NCI-H510A treated with DMSO at 0.1 percent for 48 hours (cell line): ENCODE measurements at places on chromosomes 7 and 10.

GRCh38 chr10:7248148-7248547 is 162.7 kb downstream of the SFMBT2 start:
- no peak for DNase-seq

GRCh38 chr10:106958589-106959361 is 205.7 kb downstream of the SORCS1 start:
- no peak for DNase-seq

DNA sequence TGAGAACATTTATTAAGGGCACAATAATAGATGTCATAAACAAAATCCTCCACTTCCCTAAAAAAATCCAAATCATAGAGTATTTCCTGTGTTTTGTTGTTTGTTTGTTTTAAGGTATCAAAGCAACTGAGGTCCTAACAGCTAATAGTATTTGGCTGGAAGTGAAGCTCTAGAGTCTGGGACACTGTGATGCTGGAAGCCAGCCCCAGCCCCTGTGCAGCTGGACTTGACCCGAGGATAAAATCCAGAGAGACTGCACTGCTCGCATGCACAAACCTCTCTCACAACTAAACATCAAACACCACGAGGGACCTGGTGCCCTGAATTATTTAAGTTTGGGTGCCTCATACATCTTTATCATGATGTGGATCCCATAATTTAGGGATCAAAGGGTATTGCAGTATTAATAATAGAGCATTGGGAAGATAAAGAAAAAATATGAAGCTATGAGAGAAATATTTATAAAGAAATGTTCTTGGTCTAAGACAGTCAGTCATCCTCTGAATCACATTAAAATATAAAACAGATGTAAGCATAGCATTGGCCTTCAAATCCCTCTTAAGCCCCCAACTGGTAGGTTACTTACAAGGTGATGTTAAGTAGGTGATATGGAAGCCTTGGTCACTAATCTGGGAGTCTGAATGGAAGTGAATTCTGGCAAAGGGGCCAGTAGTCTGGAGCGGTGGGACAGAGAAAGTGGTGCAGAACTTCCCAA is 44.4 kb downstream of the CUBN start:
- no peak for DNase-seq

DNA sequence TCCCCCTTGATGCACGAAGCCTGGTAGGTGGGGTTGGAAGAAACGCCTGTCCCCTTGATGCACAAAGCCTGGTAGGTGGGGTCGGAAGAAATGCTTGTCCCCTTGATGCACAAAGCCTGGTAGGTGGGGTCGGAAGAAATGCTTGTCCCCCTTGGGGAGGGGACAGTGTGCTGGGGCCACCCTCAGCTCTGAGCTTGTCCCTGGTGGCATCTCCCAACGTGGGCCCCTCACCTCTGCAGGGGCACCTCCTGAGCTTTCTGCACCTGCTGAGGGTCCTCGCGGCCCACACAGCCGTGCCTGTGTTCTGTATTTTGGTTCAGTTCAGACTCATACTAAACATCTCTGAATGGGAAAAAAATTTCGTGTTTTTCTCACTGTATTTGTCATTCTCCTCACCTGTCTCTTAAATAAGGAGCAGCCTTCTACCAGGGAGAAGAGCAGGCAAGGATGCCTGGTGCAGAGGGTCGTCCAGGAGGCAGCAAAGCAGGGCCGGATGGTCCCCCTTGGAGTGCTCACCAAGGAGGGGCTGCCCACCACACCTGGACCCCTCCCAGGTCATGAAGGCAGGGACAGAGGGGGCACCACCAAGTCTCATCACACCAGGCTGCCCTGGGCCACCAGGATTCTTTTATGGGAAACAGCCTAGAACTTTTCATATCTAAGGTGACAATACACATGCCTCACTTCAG is 24.7 kb downstream of the VIPR2 start:
- DNase-seq = no peak

- DNase-seq = no peak
These were observed 113.1 kb upstream of the RNF32 start for GRCh38 chr7:156527458-156527890.

DNA sequence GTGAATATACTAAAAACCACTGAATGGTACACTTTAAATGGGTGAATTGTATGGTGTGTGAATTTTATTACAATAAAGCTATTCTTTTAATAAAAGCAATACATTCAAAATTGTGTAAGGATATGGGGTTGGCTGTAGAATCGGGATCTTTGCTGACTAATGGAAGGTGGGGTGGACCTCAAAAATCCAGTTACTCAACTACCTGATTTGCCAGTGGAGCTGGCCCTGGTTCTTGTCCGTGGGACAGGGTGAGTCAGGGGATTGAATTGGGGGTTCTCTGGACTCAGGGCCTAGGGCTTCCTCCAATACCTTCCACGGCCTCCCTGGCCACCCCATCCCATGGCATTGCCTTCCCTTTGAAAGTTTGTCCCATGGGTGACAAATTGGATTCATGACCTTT is 13.5 kb upstream of the RABGEF1 start:
- no peak for DNase-seq

DNA sequence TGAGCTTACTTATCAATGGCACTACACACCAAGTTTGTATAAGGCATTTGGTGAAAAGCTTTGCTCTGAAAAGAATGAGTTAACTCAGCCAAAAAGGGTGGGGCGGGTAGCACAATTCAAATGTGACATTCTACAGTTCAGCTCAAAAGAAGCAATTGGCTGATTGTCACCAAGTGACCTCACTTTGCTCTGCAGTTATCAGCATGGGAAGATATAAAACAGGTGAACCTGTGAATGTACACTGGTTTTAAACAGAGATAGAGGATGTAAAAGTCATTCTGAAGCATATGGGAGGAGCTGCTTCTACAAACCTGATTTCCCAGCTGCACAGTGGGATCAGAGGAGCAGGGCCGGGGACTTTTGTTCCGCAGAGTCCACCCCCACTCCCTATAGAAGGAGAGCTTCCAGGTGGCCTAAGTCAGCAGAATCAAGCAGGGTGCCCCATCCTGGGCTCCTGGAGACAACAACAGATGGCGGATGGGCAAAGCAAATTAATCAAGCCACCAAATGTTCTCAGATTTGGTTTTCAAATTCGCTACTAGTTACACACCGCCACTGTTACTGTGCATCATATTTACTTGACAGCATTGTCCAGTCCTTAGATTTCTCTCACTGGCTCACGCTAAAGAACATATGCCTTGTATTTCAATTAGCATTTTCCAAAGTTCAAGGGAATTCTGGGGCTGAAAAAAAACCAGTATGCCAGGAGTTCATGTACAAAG is 27.5 kb upstream of the NPVF start:
- DNase-seq = no peak

GRCh38 chr7:94348142-94348541 is 46.6 kb upstream of the COL1A2 start:
- no peak for DNase-seq

DNA sequence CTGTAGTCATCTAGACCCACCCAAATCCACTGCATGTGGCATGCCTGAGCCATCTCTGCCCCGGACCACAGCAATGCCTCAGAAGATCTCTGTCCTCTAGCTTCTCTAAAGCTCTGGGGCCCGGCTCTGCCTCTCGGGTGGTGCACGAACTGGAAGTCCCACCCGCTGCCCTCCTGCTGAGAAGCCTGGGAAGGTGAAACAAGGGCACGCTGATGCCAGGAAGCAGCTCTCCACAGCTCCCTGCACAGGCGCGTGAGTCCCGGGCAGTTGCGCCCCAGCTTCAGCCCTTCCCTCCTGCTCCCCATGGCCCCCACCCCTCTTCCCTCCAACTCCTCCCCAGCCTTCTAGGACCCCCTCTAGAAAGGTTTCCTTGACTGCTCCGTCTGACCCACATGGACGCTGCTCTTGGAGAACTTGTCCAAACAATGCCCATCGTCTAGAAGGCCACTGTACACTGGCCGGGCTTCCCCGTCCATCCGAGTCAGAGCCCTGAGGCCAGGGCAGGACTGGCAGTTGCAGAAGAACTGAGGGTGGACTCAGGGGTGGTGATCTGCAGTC is 12.8 kb downstream of the KCNH2 start:
- no peak for DNase-seq

DNA sequence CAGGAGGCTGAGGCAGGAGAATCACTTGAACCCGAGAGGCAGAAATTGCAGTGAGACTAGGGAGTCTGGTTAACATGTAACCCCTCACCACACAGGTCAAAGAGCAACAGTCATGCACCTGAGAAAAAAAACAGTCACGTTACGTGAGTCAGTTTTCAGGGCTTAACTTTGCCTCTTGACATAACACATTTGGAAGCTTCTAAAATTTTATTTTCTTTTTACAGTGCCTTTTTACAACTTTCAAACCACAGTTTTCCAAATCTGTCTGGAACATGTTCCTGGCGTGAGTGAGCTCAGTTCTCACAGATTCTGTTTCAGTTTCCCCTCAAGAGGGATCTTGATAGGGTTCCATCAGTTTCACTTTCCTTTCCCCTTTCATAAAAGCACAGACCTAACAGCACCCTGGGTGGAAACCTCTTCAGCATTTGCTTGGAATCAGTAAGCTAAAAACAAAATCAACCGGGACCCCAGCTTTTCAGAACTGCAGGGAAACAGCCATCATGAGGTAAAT is 4.4 kb downstream of the IFIT3 start:
- no peak for DNase-seq

DNA sequence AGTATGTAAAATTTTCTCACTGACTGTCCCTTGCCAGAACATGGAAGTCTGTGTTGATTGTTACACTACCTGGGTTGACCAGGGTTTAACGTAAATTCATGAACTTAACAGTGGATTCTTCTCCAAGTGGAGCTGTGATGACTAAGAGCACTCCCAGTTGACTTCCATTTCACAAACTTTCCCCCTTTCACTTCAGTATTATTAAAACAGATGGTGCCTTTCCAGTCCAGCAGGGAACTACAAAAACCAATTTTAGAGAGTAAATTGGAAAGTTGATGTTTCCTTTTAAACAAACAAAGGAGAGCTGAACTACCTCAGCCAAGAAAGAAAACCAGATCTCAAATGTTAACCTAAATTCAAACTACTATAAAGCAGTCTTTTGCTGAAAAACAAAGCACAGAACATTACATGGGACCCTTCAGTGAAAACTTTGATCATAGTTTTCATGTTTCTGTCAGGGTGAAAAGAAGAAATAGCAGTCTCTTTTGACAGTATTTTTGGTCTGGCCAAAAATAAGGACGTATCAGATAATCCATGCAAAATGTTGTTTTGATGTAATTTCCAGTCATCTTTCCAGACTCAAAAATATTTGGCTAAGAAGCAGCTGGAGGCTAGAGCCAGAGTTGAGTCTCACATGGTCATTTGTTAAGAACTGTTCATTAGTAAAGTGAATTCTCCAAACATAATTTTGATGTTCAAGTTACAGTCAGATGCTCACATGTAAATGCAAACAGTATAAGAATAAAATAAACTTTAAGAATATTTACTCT is 479.9 kb upstream of the AKR1E2 start:
- DNase-seq = no peak

DNA sequence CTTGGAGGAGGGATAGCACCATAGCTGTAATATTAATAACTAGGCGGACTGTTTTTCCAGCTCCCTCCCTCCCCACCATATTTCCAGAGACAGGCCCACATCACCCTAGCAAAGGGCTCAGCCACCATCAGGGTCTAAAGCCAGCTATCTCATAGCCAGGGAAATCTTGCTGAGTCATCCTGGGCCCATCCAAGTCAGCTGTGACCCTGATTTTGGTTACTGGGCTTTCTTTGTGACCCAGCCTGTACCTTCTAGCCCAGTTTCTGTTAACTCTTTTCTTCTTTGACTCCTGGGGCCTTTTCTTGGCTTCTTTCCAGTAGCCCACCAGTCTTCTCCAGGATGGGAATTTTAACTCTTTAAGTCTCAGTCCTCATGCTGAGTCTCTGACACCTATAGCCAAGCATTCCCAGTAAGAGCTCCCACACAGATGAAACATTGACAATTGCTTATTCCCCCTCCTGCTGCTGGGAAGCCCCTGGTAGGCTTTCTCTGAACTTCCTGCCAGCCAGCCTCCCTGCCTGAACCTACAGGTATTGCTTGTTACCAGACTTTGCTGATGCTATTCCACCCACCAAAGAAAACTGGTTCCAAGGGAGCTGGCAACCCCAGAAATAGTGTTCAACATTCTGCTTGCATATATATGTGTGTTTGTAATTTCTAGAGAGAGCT is 34.8 kb upstream of the ADO start:
- no peak for DNase-seq

- DNase-seq = no peak
These were observed 12.9 kb downstream of the AGK start for GRCh38 chr7:141563956-141564623.

GRCh38 chr10:1542941-1543340 is 194.4 kb downstream of the ADARB2 start:
- no peak for DNase-seq

DNA sequence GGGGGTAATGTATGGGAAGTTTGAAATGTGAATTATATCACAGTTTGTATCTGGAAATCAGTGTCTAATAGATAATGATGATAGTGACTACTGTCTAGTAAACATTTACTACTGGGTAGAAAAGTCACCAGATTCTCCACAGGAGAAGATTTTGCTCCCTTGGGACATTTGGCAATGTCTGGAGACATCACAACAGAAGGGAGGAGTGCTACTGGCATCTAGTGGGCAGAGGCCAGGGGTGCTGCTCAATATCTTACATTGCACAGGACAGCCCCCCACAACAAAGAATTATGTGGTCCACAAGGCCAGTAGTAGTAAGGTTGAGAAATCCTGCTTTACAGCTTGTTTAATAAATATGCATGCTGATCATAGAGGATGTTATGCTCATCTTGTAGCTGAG is 92.3 kb upstream of the PRPS1L1 start:
- DNase-seq = no peak

GRCh38 chr7:138303230-138304070 is 156.6 kb upstream of the TRIM24 start:
- no peak for DNase-seq

- peak; percentile 44 for DNase-seq
These were observed 44.1 kb downstream of the NPY start for GRCh38 chr7:24328050-24328449.

DNA sequence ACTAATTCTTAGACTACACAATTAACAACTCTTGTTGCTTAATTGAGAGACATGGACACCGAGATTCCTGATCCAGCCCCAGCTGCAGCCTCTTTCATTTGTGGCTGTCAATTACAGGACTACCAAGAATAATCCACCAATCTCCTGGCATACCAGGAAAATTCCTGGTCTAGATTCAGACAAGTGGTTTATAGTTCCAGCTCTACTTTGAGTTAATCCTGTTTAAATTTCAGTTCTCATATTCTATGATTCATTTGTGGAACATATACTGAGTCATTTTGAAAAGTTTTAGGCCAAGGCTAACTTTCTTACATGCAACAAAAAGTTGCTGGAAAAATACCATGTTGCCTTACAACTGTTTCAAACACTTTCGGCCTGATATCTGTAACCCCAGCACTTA is 253.5 kb downstream of the MAGI2 start:
- DNase-seq = no peak
